ENCODE measurements at places on chromosomes 12 and 14.

- no peak for DNase-seq
These were observed 51.4 kb downstream of the BORCS5 start for GRCh38 chr12:12408265-12408690.

DNA sequence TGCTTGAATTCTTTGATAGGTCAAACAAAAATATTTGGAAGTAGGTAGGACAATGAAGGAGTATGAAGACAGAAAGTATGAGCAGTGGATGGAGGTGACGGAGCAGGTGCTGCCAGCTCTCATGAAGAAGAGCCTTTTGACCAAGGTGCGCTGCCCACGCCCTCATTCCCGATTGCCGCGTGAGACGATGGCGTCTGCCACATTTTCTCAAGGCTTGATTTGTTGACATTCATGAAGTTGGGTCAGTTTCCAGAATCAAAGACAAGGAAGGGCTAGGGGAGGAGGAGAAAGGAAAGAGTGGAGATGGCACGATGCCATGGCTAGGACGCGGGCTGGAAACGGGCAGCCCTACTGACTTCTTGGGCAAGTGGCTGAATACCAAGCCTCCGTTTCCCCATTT is 37.1 kb downstream of the DNAH10 start:
- DNase-seq: no peak

- no peak for DNase-seq
These were observed 1.4 kb downstream of the BCL11B start for GRCh38 chr14:99270458-99271220.

DNA sequence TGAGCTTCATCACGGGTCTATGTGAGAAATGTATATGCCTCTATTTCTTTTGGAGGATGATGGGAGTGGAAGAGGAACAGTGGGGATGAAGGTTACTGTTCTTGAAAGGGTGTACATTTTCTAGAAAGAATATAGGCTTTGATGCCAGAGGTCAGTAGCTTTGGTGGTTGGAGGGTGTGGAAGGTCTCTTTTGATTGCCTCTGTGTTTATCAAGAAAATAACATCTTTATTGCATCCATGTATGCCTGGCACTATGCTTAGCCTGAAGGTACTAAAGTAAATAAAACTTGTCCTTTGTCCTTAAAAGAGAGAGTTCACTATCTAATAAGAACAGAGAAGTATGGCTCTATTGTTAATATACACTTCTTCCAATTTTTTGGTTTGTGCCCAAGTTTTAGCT is 201.8 kb downstream of the NUBPL start:
- no peak for DNase-seq

GRCh38 chr14:71267691-71268090 is 360.4 kb downstream of the PCNX1 start:
- no peak for DNase-seq

DNA sequence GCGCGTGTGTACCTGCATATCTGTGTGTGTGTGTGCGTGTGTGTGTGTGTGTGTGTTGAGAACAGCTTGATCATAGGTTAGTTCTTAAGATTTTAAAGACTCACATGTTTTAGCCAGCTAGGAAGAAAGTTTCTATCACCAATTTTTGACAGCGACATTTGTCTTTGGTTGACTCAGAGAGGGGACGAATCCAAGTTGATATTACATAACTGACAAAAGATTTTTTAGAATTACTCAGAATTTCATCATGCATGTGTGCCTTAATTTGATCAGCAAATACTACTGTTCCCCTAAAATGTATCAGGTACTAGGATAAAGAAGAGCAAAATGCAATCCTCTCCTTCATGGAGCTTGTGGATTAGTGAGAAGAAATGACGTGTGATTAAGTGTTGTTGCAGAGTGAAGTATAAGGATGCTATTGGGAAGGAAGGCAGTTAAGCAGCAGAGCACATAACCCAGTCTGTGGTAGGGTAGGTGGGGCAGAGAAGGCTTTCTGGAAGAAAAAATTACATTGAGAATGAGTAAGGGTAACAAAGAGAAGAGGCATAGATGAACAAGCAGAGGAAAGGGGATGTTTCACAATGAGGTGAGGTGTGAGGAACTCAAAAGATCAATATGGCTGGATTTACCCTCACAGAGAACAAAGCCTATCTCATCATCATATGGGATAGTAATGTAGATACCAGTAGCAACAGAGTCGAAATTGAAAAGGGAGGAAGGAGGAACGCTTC is 77.5 kb downstream of the ELK3 start:
- no peak for DNase-seq

DNA sequence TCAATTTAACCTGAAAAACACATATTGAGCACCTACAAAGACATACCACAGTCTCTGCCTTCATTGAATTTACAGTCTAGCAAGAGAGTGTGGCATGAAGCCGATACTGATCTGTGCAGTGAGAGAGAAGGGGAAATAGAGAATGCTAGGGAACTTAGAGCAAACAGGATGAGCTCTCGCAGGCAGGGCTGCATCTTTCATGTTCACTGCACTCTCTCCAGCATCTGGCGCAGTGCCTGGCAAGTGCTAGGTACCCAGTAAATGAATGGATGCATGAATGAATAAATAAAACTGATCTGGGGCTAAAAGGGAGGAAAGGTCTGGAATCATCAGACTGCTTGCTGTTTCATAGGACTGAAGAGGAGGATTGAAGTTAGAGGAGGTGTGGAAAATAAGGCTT is 256.5 kb upstream of the NPAS3 start:
- DNase-seq: no peak

- DNase-seq: no peak
These were observed 1.9 kb downstream of the PRKD1 start for GRCh38 chr14:29925736-29926135.

DNA sequence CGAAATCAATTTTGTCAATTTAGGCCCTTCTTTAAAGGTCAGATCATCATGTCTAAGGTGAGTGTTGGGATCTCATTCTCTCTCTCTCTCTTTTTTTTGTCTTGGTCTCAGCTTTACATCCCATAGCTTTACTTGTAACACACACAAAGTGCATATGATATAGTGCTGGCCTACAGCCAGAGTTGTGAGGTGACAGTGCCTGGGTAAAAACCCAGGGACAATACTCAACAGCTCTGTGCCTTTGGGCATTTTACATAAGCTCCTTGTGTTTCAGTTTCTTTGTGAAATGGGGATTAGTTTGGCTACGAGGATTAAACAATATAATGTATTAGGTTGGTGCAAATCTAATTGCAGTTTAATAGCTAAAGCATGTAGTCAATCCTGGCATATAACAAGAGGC is 40.2 kb downstream of the GRIP1 start:
- no peak for DNase-seq

DNA sequence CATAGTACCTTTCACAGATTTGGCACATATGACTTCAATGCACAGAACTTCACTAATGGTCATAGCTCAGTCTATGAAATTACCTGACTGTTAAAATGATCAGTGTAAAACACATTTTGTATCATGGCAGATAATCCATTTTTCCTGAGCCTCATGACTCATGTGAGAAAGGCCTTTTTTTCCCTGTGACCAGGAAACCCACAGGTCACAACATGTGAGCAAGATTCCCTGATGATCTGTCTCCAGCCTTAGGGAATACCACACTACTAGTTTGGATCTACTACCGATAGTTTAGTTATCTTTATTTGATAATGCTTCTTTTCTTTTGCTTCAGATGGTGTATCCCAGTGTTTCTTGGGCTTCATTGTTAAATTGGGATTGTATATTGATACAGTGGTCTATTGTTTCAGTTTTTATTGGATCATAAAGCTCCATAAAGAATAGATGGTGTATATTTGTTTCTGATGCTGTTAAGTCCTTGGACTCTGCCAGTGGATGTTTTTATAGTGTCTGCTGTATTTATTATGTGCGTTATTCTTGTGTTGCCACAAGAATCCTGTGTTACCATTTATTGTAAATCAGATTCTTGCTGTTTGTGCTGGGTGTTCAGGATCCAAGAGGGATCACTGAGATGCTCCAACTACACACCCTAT is 248.7 kb upstream of the PELI2 start:
- DNase-seq: no peak

DNA sequence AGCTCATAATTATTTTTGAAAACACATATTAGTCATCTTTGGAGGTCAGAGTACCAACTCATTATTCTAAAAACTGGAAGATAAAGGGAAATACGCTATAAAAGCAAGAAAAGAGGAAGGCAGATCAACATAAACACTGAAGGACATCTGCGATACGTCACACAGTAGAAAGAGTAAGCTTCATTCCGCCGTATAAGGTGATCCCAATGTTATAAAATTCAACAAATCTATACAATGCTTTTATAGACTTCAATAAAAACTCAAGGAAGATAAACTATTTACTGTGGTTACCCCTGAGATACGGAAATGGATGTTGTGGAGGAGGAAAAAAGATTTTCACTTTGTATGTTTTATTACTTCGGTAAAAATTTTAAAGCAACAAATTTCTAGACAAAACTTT is 92.6 kb downstream of the ITPR2 start:
- no peak for DNase-seq

DNA sequence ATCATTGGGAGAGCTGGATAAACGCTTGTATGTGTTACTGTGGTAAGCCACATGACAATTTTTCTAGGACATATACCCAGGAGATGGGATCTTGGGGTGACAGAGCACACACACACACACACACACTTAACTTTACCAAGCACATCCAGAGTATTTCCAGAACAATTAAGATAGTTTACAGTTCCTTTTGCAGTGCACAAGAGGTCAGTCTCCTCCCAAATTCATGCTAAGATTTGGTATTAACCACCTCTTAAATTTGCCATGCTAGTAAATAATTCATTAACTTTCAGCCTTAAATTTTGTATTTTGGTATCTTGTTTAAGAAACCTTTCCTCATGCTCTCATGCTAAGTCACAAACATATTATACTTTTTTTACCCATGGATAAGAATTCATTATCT is 33.9 kb upstream of the LIMA1 start:
- DNase-seq: no peak

- DNase-seq: no peak
These were observed 16.2 kb upstream of the STON2 start for GRCh38 chr14:81416194-81416952.

GRCh38 chr12:31685801-31686200 is 26.3 kb downstream of the ETFBKMT start:
- no peak for DNase-seq

GRCh38 chr12:29533815-29534489 is 36.5 kb upstream of the OVCH1 start:
- DNase-seq: no peak

GRCh38 chr12:575129-575502 is 88.1 kb downstream of the NINJ2 start:
- no peak for DNase-seq

GRCh38 chr12:33944703-33945437 is 77.4 kb upstream of the ALG10 start:
- DNase-seq: no peak

- DNase-seq: peak; percentile 19
These were observed 157.7 kb downstream of the TTC7B start for GRCh38 chr14:90658541-90658967.

DNA sequence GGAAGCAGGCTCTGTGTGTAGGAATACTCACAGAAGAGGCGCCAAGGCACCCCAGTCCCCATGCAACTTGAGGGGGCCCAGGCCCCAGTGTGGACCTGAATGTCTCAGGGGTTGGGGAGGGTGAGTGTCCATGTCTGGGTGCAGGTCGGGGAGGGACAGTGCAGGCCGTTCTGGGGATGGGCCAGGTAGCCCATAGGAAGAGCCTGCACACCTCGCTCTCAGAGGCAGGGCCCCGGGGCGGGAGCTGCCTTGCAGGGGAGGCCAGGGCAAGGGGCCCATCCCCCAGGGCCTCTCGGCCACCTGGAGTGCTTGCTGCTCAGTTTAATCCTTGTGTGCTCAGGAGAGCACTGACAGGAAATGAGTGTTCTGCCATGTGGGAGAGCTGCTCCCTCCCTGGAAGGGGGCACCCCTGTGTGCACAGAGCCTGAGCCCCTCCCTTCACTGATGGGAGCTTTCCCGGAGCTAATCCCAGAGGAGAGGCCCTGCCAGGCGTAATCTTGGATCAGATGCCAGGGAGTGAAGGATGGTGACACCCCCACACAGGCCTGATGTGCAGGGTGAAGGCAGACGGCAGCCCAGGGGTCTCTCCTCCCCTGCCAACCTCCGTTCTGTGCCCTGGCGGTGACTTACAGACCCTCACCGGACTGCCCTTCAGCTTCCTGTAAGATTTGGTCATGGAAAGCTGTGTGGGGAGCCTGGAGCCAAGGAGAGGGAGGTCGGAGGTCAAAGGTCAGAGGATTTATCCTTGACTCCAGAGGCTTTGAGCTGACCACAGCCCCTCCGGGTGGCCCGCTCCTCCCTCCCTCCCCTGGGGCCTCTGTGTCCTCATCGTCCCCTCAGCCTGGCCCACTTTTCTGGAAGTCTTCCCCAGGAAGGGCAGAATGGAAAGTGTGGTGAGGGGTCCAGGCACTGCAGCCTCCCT is 24.4 kb upstream of the FBRSL1 start:
- DNase-seq: no peak

DNA sequence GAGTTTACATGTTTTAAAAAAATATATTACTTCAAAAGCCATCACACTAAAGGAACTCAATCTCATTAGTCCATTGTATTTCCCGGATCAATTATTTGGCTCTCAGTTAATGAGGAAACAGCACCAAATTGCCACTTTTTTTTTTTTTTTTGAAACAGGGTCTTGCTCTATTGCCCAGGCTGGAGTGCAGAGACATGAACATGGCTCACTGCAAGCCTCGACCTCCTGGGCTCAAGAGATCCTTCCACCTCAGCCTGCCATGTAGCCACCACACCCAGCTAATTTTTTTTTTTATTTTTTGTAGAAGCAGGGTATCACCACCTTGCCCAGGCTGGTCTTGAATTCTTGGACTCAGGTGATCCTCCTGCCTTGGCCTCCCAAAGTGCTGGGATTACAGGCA is 77.4 kb downstream of the CLIP1 start:
- no peak for DNase-seq

- no peak for DNase-seq
These were observed 1205.3 kb downstream of the GALC start for GRCh38 chr14:86787717-86788116.

GRCh38 chr12:253116-253831 is 9.4 kb downstream of the SLC6A13 start:
- no peak for DNase-seq

DNA sequence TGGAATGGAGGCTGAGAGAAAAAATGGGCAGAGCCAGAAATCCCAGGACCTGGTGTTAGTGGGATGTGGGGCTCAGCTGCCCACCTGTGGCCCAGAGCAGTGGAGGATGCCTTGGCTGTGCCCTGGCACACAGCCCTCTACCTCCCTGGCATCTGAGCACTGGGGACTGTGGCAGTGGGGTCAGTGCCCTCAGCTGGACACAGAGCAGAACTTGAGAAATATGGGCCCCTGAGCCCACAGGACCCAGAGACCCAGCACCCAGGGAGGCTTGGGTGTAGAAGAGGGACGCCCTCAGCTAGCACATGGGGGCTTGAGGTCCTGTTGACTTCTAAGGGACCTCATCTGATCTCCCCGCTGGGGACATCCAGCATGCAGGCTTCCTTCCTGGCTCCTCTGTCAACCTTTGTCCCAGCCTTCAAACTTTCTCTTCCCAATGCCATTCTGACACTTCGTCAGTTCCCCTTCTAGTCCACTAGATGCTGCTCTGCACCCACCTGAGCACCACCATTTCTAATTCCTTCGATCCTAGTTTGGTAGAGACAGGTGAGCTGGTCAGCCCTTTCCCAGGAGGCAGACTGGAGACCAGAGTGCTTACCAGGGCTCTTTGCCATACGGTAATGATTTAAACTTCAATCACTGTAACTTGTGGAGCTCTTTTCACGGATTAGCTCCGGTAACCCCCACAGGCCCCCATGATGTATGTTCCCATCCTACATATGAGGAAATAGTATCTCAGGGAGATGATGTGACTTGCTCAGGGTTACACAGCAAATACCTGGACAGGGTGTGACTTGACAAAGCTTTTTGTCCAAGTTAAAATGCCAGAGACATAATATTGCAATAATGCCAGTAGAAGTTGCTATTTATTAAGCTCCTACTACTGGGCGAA is 143.7 kb downstream of the ASCL4 start:
- DNase-seq: no peak

All from T-helper 2 cell (primary cell).